GM23338 (cell line): ENCODE measurements at places on chromosomes 13 and 19.

DNA sequence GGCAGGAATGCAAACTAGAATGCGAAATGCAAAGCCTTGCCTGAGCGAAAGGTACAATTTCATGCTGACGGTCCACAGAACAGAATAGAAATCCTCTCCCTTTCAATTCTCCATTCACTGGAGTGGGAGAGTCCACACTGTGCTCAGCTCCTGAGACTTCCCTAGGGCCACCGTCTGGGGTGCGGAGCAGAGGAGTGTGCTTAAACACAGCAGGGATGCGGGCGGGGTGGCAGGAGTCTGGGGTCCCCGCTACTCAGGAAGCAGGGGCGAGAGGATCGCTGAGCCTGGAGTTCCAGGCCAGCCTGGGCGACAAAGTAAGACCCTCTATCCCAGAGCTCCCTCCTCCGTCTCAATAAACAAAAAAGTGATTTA, 552 bp upstream of the ZNF816 start:
- DNase-seq: peak; percentile 53

- no peak for DNase-seq
Measured at GRCh38 chr19:12546068-12546467, 5.2 kb downstream of the ZNF564 start.

DNA sequence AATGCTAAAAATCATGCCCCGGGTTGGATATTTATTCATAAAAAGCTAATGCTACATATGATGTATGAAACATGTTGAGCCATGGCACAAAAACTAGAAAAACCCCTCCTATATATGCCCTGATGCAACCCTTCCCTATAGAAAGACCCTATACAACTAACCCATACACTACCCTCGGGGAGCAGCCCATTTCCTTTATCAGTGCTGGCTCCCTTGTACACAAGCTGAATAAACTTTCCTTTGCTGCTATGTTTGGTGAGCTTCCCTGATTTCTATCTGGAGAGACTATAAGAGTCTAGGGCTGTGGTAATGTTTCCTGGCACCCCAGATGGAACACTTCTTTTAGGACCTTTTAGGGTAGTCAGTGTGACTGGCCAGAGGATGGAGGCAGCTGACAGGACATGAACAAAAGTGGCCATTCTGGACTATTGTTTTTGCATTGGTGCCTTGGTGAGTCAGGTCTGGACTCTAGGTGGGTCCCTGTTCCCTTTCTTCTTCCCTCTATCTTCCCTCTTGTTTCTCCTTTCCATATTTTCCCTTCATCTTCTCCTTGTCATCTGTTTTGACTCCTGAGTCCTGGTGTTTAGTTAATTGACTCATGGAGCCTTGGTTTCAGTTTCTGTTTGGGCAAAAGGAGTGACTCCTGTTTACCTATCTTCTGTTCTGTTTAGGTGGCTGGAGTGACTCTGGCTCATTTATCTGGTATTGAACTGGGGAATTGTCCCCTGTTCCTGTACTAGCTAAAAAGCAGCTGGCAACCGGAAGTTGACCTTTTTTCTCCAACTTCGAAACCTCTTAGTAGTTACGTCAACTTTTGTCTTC, 1321.8 kb upstream of the PCDH9 start:
- no peak for DNase-seq

- DNase-seq: peak; percentile 92
Measured at GRCh38 chr13:84654654-84655275, 772.5 kb upstream of the SLITRK1 start.

DNA sequence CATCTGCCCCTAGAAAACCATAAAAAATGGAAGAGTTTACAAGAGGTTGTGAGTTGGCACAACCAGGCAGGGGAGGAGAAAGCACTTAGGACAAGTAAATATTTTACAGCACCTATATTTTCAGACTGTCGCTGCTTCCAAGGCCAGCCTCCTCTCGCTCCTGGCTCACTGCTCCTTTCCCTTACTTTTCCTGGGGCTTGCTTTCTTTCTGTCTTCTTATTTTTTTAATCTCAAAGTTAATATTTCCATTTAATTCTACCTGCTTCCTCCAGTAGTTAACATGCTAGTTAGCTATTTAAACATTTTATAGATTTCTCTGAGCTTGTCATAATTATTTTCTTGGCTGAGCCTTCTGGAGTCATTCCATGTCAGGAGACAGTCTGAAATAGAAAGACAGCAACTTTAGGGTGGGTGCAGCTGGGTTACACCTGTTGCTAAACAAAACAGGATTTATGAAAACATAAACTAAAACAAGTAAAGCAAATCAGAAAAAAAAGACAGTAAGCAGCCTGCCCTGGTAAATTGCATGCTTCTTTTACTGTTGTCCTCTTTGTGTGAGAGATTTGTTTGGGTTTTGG, 330.1 kb downstream of the DLEU7 start:
- no peak for DNase-seq

- DNase-seq: peak; percentile 16
Measured at GRCh38 chr13:59843040-59843439, 320.7 kb downstream of the DIAPH3 start.

DNA sequence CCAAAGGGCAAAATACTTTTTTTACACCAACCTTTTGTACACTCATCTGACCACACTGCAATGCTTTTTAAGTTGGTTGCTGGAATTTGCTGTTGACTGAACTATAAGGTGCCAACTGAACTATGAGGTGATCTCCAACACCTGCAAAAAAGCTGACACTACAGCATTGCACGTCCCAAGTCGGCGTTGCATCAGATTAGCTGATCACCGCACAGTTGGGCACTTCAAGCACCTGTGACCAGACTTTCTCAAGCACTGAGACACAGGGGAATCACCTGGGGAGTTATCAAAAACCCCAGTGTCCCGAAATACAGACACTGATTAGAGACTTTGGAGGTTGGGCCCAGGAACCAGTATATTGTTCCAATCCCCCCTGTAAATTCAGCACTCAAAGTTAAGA, 1.1 kb downstream of the NLRP11 start:
- no peak for DNase-seq

GRCh38 chr19:49976496-49976895, 15.5 kb upstream of the SIGLEC11 start:
- DNase-seq: no peak

- no peak for DNase-seq
Measured at GRCh38 chr19:15248648-15249527, 16.6 kb upstream of the EPHX3 start.

DNA sequence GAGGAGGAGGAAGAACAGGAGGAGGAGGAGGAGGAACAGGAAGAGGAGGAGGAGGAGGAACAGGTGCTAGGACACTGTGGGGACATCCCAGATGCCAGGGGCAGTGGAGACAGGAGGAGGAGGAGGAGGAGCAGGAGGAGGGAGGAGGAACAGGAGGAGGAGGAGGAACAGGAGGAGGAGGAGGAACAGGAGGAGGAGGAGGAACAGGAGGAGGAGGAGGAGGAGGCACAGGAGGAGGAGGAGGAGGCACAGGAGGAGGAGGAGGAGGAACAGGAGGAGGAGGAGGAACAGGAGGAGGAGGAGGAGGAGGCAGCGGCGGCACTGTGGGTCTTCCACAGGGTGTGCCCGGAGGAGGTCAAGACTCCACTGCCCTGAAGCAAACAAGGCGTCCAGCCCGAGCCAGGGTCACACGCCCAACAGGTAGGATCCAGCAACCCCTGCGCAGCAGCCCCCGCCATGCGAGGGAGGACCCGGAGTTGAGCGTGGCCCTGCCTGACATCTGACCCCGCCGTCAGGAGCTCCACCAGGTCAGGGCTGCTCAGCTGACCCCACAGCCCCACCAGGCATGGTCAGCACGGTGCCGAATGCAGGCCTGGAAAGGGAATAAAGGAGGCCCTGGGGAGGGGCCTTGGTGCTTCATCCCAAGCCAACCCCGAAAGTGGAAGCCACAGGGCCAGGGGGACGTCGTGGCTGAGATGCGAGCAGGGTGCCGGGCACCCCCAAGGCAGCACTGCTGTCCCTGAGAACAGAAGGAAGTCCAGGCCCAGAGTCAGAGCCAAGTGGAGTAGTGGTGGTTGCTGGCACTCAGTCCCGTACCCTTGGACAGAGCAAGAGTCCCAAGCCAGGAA, 9.2 kb downstream of the SBNO2 start:
- no peak for DNase-seq

DNA sequence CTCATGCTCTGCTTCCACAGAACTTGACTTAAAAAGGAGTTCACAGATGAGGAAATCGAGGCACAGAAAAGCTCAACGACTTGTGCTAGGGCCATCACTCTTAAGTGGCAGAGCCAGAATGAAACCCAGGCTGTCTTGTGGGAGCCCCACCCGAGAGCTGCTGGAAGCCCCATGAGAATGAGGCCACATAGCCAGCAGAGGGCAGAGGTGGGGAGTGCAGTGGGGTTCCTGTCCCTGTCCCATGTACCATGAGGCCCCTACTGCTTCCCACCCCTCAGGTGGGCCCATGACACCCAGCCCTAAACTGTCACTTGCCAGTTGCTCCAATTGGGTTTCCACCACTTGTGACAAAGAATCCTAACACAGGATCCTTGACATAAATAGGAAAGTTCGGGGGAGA, 175.9 kb downstream of the IRS2 start:
- peak; percentile 60 for DNase-seq
